ENCODE measurements at places on chromosomes 2 and 18. TPM values are rescaled to one million over a fixed set of nuclear protein-coding genes. Genes with fewer than 3 reads are reported as not detected.

DNA sequence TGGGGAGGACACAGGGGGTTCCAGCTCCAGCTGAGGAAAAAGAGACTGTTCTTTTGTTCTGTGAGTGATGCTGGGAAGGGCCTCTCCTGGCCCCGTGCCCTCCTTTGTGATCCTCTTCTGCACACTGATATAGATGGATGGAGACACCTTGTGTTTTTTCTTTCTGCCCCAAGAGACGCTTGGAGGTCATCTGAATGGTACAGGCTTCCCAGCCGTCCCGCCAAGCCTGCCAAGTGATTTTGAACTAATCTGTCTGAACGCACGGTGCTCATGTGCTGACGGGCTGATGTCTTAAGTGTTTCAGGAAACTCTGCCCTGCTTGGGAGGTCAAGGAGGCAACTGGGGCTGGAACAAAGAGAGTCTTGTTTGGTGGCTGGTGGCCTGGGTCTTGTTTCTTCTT is 57.5 kb downstream of the KIF5C start:
- no peak for DNase-seq

DNA sequence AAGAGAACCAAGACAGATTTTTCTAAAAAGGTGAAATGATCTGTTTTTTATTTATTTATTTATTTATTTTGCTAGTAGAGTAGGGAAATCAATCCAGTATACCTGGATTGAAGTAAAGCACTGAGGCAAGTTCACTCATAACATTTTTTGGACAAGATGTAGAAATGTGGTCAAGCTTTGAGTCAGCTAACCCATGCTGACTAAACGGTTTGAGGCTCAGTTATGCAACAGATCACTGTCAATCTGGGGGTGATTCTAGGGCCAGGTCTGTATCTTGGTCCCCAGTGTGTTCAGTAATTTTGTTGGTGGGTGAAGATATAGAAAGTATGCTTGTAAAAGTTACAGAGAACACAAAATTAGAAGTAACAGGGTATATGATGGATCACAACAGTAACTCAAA is 60.2 kb downstream of the RMDN2 start:
- no peak for DNase-seq

DNA sequence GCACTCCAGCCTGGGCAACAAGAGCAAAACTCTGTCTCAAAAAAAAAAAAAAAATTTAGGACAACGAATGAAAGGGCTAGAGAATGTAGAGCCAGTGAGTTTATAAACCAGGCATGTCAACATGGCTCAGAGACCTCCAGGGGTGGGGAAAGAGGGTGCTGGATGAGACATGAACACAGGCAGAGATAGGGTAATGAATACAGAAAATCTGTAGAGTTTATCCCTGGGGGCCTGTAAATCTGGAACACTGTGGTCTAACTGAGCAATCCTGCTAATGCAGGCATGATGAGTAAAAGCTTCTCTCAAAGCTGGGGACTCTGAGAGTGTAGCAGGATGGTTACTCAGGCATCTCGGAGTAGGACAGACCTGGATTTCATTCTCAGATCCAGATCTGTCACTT is 59.2 kb upstream of the IGFBP2 start:
- no peak for DNase-seq

DNA sequence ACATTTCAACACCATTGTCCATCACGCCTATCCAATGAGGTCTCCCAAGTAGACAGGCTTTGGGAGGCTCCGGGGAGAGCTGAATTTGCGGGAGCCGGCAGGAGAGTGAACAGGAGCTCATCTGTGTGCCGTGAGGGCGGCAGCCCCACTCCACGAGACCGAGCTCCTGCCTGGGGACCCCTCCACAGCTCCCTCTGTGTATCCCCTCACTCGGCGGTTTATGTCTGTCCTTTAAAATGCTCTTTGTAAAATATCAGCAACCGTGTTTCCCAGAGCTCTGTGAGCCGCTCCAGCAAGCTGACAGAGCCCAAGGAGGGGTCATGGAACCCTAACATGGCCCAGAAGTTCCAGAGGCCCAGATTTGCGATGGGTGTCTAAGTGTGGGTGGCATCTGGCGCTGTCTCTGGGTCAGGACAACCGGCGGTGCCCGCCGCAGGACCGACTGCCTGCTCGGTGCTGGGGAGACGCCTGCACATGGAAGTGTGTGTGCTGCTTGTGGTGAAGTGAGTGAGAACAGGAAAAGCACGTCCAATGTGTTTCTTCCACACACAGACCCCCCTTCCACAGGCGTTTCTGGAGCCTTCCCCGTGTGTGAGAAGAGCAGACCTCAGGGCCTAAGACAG is 34.8 kb downstream of the SLC66A2 start:
- no peak for DNase-seq

DNA sequence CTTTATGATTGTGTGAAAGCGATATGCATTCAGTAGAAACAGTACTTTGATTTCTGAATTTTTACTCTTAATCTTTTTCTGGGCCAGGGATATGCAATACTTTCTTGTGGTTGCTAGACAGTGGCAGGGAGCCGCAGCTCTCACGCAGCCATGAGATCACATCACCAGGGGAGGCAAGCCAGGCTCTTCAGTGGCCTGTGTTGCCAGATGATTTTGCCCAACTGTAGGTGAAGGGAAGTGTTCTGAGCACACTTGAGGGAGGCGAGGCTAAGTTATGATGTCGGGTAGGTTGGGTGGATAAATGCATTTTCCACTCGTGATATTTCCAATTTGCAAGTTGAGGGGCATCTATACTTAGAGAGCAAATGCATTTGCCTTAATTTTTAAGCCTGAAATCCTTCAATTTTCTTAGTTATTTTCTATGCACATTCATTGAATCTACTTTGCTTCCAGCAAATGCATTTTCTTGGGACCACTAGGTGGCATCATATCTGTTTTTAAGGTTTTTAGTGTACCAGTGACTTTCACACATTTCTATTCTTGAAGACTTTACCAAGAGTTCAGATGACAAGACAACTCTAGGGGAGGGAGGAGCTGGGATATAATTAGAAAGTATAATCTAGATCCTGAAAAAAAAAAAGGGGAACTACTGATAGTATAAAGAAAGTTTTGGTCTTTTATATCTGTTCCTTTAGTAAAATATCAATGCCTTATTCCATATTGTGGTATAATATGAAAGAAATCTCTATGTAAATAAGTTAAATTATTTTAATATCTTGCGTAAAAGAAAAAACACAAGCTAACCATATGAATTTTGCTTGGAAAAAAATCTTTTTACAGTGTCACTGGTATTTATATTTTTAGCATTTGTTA is 643.3 kb downstream of the SOCS6 start:
- peak; percentile 6 for DNase-seq

DNA sequence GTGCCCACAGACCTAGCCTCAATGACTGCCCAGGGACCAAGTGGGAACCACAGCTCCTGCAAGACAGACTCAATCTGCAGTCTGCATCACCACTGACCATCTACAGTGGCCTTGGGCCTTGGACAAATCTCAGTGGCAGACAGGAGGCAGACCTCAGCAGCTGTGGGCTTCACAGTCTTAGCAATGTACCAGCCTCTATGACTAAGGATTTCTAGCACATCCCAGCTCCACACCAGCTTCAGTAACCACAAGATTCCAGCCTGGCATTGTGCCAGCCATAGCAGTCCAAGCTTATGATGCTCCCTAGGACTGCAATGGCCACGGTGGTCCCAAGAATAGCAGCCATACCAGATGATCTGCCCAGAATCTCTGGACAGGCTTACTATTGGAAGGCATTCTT is 19.6 kb upstream of the WDR75 start:
- no peak for DNase-seq

GRCh38 chr2:190693533-190694232 is 44.8 kb downstream of the NAB1 start:
- no peak for DNase-seq

GRCh38 chr18:23992089-23992940 is 22.2 kb upstream of the TTC39C start:
- DNase-seq = no peak

DNA sequence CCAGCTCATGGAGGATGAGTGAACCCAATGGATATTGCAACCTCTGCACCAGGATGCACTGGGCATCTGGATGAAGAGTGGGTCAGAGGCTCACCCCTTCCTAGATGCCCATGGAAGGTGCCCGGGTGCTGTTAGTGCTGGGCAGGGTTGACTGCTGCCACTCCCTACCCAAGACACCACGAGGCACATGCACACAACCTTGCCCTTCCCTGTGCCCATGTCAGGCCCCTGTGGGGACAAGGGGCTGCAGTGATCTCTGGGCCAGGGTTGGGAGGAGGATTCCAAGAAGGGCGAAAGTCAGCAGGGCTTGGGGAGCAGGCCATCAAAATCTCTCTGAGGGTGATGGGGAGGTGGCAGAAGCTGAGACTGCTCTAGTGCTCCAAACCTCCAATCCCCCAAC is 309.7 kb upstream of the ST6GAL2 start:
- DNase-seq = no peak

DNA sequence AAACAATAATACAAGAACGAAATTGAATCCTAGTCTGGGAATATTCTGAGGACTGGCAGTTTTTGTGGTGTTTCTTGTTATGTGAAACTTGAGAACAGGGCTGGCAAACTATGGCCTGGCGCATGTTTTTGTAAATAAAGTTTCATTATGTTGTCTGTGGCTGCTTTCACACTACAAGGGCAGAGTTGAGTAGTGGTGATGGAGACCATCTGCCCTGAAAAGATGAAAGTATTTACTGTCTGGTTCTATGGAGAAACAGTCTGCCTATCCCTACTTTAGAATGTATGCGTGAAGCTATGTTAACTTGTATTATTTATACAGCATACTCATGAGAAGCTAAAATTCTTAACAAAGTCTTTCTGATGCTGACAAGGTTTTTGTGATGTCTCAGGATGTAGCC is 351.9 kb downstream of the LRRTM1 start:
- DNase-seq = no peak

- no peak for DNase-seq
Measured at GRCh38 chr2:197777823-197778407, 7.2 kb downstream of the BOLL start.

- DNase-seq = no peak
Measured at GRCh38 chr2:96921561-96922319, 51.9 kb upstream of the SEMA4C start.

- DNase-seq = no peak
Measured at GRCh38 chr2:149630445-149630844, 42.9 kb upstream of the MMADHC start.

Gene CYP26B1
- polyA plus RNA-seq = 14.8 TPM

Gene PLGLB2
- 2.0 TPM for polyA plus RNA-seq

Gene GCG
- not detected for polyA plus RNA-seq

Gene NYAP2
- not detected for polyA plus RNA-seq

Gene NFATC1
- 6.3 TPM for polyA plus RNA-seq

Gene CFAP65
- polyA plus RNA-seq = 0.26 TPM

Gene CPO
- polyA plus RNA-seq = 1.1 TPM

Gene PRKD3
- polyA plus RNA-seq = 46.0 TPM
